ENCODE measurements at places on chromosomes 13 and 19. TPM values are rescaled to one million over a fixed set of nuclear protein-coding genes. Genes with fewer than 3 reads are reported as not detected.

GRCh38 chr13:32002873-32003272, 28.7 kb upstream of the FRY start:
- DNase-seq = no peak

- DNase-seq = no peak
These were observed 3.0 kb upstream of the HIPK4 start for GRCh38 chr19:40392894-40393517.

DNA sequence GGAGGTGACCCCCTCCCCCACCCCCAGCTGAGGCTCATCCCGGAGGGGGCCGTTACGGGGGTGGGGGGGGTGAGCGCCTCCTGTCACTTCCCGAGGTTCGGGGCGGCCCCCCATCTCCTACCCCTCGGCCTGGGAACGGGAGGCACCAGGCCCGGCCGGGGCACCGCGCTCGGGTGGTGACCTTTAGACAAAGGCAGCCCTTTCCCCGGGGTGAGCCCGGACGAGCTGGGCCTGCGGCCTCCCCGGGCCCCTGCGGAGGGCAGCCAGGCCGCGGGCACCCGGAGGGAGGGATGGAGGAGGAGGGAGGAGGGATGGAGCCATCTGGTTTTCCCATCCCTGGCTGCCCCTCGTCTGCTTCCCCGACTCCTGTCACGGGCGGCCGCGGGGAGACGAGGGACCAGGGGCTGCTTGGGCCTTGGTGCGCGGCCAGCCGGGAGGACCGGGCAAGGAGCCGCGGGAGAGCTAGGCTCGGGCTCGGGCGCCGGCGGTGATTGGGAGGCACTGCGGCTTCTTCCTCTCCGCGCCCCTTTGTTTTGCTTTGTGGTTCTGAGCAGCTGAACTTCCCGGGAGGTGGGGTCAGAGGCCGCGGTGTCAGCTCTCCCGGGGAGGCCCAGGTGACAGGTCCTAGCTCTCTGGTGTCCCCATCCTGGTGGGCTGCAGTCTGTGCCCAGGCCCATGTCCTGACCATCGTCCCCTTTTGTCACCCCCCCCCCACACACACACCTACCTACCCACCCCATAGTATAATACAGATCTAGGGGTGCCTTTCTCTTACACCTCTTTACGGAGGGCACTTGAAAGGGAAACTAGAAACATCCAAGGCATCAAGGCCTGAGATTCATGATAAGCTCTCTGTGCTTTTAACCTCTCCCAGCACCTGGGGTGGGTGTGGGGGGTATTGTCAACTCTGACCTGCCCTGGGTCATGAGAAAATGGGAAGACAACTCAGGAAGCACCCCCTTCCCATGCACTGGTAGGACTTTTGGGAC, 1.3 kb downstream of the BICRA start:
- DNase-seq = peak; percentile 70

GRCh38 chr13:97567510-97568243, 133.7 kb downstream of the RAP2A start:
- no peak for DNase-seq

- DNase-seq = no peak
These were observed 14.2 kb downstream of the RB1 start for GRCh38 chr13:48317511-48318376.

GRCh38 chr13:49585220-49586157, at the start of gene RCBTB1:
RCBTB1 (minus strand) TSS chr13:49585558; CDS start chr13:49567279, 18,279 bp downstream.
- peak; percentile 73 for DNase-seq

DNA sequence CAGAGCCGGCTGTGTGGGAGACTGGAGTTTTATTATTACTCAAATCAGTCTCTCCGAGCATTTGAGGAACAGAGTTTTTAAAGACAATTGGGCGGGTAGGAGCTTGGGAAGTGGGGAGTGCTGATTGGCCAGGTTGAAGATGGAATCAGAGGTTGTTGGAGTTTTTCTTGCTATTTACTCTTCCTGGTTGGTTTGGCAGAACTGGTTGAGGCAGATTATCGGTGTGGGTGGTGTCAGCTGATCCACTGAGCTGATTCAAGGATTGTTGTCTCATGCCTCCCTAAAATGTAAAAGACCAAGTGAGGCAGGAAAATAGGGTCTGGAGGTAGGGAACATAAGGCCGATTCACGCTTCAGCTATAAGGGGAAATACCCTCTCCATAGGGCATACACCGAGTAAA, 1.3 kb upstream of the TDRD12 start:
- DNase-seq = no peak

- no peak for DNase-seq
These were observed 302.4 kb downstream of the DCT start for GRCh38 chr13:94177041-94177440.

GRCh38 chr13:84543962-84544361, 661.7 kb upstream of the SLITRK1 start:
- DNase-seq = no peak

- DNase-seq = no peak
These were observed 19.5 kb downstream of the NUFIP1 start for GRCh38 chr13:44969551-44970484.

- DNase-seq = no peak
These were observed 27.7 kb downstream of the STK24 start for GRCh38 chr13:98549006-98549727.

GRCh38 chr13:34506796-34507195, 435.3 kb upstream of the NBEA start:
- DNase-seq = no peak

GRCh38 chr19:56367829-56368711, 25.3 kb downstream of the ZNF582 start:
- DNase-seq = peak; percentile 91

- peak; percentile 44 for DNase-seq
These were observed 34.4 kb upstream of the MIR17HG start for GRCh38 chr13:91313103-91313502.

DNA sequence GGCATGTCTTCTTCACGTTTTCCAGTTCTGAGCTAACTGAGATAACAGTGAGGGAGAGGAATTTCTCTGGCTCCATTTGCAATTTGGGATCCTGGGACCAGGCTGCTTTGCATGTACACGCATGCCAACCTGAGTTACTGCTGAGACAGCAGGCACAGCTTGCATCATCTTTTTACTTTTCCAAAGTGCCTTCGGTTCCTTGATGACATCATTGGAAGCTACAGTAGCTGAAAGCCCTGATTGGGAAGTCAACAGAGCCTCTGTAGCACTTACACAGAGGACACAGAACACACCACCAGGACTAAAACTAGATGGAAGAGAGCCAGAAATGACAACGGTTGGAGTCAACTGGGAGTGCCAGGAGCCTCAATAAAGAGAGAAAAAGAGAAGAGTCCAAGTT, 399.1 kb upstream of the GPC6 start:
- DNase-seq = no peak

- DNase-seq = no peak
These were observed 80.8 kb downstream of the KL start for GRCh38 chr13:33096886-33097605.

GRCh38 chr13:73129023-73129422, 70.2 kb downstream of the KLF5 start:
- DNase-seq = no peak

DNA sequence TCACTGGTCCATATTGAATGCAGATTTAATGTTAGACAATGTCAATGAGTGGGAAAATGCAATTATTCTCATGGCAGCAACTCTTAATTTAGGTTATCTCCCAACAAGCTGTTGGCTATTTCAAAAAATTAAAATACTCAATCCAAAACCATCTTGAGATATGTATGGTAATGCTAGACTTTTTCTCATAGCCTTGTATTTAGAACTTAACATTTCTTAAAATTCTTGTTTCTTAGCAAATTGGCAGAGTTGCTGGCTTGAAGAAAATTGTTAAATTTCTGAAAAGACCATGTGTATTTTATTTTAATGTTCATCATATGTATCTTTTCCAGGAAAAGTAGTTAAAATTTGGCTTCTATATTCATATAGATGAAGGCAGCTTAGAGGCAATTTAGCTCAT, 1355.1 kb downstream of the PCDH9 start:
- no peak for DNase-seq

- no peak for DNase-seq
These were observed 687.1 kb downstream of the PCDH17 start for GRCh38 chr13:58318495-58319167.

DNA sequence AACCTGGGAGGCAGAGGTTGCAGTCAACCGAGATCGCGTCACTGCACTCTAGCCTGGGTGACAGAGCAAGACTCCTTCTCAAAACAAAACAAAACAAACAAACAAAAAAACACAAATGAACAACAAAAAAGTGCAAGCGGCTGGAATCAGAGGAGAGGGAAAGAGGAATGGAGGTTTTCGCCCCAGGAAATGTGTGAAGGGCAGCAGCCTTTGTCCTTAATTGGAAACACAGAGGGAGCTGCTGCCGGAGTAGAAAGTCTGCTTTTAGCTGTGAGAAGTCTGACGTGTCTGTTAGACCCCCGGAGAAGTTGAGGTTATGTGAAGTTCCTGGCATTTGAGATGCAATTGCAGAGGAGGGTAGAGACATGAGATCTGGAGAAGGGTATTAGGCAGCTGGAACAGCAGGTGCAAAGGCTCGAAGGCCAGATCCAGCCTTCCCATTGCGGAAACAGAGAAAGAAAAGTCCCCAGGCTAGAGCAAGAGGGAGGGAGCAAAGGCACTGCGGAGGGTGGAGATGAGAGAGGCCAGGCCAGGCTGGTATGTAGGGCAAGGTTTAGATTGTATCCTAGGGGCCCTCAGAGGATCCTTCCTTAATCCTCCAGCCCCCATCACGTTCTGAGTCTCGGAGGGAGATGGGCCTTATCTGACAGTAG, 473 bp downstream of the TMIGD2 start:
- DNase-seq = peak; percentile 31

DNA sequence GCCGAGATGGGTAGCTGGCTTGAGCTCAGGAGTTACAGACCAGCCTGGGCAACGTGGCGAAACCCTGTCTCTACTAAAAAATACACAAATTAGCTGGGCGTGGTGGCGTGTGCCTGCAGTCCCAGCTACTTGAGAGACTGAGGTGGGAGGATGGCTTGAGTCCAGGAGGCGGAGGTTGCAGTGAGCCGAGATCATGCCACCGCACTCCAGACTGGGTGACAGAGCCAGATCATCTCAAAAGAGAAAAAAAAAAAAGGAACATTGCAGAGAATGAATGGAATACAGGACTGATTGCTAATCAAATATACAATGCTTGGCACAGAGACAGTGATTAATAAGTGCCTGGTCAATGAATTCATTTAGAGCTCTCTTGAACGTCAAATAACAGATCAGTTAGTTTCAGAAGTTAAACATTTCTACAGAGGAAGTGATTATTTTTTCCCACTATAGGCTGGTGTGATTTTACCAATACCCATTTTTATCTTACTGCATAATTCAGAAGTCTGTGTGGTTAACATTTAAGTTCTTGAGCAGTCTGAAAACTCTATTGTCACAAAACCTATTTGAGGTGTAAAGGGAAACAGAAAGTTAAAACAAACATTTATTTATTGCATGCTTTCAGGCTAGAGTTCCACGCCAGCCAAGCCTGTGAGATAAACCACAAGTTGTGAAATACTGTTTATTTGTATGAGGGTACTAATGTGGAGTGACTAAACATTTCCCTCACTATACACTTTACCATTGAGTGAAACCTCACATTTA, 7.7 kb upstream of the TBC1D4 start:
- no peak for DNase-seq

DNA sequence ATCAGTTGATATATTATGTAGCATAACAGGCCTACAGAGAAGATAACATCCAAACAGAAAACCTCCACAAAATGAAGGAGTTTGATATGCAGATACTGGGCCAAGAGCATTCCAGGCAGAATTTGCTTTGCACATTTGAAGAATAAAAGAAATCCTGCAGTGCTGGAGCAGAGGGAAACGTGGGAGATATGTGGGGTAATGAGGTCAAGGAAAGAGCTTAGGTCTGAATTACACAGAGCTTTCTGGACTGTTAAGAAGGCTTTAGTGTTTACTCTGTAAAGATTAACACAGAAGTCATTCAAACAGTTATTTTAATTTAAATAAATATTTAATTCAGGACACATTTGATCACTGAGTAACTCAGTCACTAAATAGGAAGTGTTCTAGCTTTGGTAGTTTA, 692.7 kb downstream of the PCDH9 start:
- DNase-seq = no peak

DNA sequence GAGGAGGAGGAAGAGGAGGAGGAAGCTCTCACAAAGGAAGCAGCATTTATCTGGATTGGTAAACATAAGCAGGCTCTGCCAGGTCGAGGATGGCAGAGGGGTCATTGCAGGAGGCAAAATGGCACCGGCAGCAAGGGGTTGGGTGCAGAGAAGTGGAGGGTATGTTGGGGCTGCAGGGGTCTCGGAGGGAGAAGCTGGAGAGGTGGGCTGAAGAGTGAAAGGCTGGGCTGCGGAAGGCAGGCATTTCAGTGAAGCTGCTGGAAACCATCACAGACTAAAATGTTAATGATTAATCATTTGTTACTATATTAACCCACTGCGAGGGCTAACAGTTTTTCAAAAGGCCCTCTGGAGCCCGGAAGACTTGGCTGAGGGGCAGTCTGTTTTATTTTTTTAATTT, 24.6 kb downstream of the TPT1 start:
- DNase-seq = no peak

DNA sequence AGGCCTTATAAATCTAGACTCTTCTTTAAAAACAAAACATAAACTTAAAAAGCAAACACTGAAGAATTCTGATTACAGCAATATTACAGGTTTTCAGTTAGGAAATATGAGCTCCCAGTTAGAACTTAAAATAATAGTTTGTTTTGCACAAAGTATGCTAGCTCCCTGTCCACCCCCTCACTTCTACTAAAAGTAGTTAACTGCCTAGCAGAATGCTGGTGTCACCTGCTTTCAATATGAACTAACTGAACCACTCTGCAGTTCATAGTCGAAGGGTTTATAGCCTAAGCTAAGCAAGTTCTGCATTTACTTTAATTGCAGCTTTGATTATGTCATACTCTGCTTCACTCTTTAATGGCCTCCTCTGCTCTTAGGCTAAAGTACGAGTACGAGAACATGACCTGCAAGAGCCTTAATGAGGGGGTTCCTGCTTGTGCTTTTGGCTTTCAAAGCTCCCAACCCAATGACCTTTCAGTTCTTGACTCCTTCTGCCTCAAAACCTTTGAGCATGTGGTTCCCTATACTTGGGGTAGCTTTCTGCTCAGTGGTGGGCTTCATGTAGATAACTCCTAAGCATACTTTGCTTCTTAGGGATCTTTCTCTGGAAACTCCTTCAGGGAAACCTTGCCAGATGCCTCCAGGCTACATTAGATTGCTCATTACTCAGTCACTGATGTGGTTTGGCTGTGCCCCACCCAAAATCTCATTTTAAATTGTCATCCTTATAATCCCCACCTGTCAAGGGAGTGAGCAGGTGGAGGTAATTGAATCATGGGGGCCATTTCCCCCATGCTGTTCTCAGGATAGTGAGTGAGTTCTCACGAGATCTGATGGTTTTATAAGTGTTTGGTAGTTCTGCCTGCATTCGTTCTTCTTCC, 278.9 kb upstream of the ARGLU1 start:
- DNase-seq = no peak

Gene IGFL2
- not detected for total RNA-seq

Gene ZNF543
- total RNA-seq = 7.0 TPM

Gene ZNF730
- 2.9 TPM for total RNA-seq

Gene CEACAM16
- not detected for total RNA-seq

Gene ZNF835
- total RNA-seq = 1.8 TPM

Gene PSG7
- total RNA-seq = not detected

Gene ZNF132
- 5.1 TPM for total RNA-seq

Gene PGLYRP1
- total RNA-seq = not detected

Gene PLK5
- total RNA-seq = not detected

Gene CGB3
- not detected for total RNA-seq
